ENCODE measurements at places on chromosomes 12 and 14.

DNA sequence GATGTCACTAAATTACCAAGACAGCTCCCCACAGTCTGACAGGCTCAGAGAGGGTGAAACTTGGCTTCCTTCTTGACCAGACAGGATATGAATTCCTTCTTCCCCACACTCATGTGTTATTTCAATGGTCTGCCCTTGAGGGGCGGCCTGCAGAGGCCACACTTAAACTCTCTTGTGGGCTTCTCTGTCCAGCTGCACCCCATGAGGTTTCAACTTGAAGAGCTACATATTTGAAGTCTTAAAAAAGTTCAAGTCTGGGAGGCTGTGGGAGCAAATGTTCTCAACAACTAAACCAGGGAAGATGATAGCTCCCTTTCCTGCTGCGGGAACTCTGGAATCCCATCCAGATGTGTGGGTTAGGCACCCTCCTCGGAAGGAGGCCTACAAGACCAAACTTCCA is 98.3 kb downstream of the TTC7B start:
- peaks cover 3% of the 10 kb centered on the region for H3K4me1 ChIP-seq
- H3K27ac ChIP-seq: no peak overlapping the region
- no peaks in the 10 kb centered on the region for H3K36me3 ChIP-seq
- no peak overlapping the region for H3K4me3 ChIP-seq
- DNase-seq: no peak
- H3K27me3 ChIP-seq: no peaks in the 10 kb centered on the region

- H3K4me3 ChIP-seq: no peak overlapping the region
- no peaks in the 10 kb centered on the region for H3K4me1 ChIP-seq
- no peaks in the 10 kb centered on the region for H3K27me3 ChIP-seq
Observed at GRCh38 chr14:76201162-76201561, 49.4 kb downstream of the GPATCH2L start.

- H3K4me1 ChIP-seq: no peaks in the 10 kb centered on the region
- no peaks in the 10 kb centered on the region for H3K36me3 ChIP-seq
- no peaks in the 10 kb centered on the region for H3K27me3 ChIP-seq
- no peak overlapping the region for H3K27ac ChIP-seq
- DNase-seq: no peak
Observed at GRCh38 chr12:67773896-67774295, 125.4 kb downstream of the DYRK2 start.

GRCh38 chr12:66500841-66501240 is 178.0 kb downstream of the GRIP1 start:
- H3K27ac ChIP-seq: no peak overlapping the region
- H3K36me3 ChIP-seq: no peaks in the 10 kb centered on the region
- no peak for DNase-seq
- no peaks in the 10 kb centered on the region for H3K4me1 ChIP-seq
- no peaks in the 10 kb centered on the region for H3K27me3 ChIP-seq

DNA sequence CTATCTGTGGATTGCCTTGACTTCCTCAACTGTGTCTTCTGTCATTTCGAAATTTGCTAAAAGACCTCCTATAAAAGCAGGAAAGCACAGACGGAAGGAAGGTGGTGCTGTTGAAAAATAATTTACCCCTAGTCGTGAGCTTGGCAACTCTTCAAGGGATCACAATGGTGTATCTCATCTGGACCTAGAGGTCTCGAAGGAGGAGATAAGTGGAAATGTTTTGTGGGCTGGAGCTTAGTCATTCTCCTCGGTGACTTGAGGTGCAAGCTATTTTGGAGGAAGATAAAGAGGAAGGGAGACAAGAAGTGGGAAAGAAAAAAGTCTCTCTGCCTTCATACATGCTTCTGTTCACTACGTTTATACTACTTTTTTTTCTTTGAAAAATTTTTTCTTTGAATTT is 89.9 kb downstream of the FLRT2 start:
- no peak overlapping the region for H3K27ac ChIP-seq
- no peaks in the 10 kb centered on the region for H3K36me3 ChIP-seq
- no peak overlapping the region for H3K4me3 ChIP-seq
- no peaks in the 10 kb centered on the region for H3K27me3 ChIP-seq
- DNase-seq: no peak
- no peaks in the 10 kb centered on the region for H3K4me1 ChIP-seq

Data from left lung (tissue), 14 donors.